ENCODE measurements at places on chromosomes 2 and 18.

- no peak for DNase-seq
These were observed 67.4 kb downstream of the SMAD2 start for GRCh38 chr18:47863041-47863440.

GRCh38 chr2:2871480-2872308 lies 505.9 kb downstream of the EIPR1 start:
- no peak for DNase-seq

- DNase-seq, result no peak
These were observed 178.1 kb downstream of the FAM210A start for GRCh38 chr18:13548106-13548819.

- no peak for DNase-seq
These were observed 143.0 kb downstream of the TANC1 start for GRCh38 chr2:159111346-159111927.

GRCh38 chr2:60068755-60069154 lies 484.7 kb downstream of the BCL11A start:
- no peak for DNase-seq

GRCh38 chr18:48325115-48325665 lies 84.0 kb downstream of the ZBTB7C start:
- DNase-seq, result no peak

DNA sequence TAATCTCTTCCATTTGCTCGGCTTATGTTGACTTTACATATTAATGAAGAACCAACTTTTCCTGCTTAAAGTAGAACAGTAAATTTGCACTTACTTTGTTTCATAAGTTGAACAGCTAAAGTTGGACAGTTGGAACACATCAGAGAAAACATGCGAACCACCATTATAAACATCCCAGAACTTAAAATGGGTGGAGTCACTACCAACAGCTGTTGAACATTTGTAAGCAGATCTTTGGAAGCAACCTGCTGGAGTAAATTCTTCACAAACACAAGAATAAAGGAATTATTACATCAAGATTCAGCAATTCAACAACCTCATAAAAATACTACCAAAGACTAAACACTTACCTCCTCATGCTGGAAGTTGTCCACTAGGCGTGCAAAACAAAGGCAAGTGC lies 96.4 kb upstream of the DNER start:
- DNase-seq, result no peak

DNA sequence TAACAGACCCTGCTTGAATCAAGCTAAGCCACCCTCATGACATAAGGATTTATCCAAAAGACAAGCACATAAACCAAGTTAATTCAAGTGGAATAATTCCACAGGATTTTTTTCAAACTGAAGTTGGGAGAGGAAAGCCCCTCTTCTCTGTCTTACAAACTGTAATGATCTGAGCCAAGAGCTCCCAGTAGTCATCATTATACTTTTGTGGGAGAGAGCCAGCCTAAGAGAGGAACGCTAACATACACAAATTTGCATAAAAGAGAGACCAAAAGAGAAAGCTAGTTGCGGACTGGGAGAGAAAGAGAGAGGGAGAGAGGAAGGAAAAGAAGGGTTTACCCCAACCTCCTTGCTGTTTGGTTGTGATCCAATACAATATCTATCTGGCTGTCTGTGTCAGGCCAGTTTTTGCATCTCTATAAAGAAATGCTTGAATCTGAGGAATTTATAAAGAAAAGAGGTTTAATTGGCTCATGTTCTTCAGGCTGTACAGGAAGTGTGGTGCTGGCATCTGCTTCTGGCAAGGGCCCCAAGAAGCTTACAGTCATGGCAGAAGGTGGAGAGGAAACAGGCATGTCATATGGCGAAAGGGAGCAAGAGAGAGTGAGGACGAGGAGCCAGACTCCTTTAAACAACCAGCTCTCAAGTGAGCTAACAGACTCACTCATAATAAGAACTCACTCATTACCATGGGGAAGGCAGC lies 20.8 kb upstream of the PUM2 start:
- no peak for DNase-seq

DNA sequence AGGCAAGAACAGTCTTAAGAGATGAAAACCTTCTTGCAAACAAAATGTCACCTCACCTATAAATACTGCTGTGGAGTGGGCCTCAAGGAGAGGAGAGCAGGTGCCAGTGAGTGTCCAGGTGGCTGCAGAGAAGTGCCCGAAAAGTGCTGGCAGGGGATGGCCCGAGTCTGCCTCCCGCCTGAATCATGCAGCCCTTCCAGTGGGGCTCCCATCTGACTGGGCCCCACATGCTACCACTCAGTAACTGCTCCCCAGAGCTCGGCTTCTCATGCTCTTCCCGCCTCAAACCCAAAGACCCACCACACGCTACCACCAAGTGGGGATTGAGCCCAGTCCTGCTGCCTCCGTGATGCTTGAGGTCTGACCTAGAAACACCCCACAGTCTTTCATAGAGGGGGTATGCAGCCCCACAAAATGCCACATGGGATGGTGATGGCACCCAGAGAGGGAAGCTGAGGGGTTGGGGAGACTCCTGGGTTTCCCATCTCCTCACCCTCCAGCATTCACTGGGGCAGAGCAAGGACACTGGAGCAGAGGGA lies 7.4 kb downstream of the HS6ST1 start:
- DNase-seq, result no peak

DNA sequence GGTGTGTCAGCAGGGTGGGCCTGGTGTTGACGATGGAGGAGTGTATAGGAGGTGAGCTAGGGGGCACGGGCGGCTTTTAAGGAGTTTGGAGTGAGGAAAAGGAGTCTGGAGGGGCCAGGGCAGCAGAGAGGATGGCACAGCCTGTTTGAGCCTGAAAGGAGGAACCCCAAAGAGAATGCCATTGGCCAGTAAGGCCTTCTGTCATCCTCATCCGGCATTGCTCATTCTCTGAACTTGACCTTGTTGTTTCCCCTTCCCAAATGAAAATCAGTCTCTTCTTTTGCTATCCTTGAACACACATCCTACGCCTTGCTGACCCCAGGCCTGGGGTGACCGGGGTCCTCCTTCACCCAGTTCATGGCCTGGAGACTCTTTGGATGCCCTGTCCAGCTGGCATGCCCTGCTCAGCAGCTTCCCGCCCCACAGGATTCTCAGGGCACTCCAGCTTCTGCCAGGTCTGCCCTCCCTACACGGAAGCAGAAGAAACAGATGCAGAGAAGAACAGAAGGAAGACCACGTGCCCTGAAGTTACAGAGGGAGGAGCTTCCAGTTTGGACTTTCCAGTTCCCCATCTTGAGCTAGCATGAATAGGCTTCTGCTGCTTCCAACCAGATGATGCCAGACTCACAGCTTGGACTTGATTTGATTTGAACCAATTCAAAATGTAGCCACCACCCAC lies 20.5 kb upstream of the KIF3C start:
- no peak for DNase-seq

DNA sequence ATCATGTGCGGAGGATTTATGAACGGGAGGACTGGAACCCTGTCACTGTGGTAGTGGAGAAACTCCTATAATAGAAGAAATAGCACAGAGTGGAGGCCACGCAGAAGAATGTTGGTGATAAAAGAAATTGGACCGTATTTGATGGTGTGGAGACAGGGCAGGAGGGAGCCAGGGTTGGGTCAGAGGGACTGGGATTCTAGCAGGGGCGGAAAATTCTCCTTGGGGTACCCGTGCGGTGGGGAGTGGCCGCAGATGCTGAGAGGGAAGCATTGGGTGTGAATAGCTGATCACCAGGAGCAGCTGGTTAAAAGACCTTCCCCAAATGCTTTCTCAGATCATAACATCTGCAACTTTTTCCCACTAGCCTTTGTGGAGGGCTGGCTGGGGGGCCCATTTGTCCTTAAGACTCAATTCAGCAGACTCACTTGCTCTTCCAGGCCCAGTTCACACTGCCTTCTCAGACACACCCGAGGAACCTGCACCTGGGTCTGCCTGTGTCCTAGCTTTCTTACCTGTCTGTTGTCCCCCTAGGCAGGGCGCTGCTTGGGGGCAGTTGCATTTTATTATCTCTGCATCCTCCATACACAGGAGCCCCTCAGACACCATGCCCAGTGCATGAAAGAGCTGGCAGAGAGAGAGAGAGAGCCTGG lies 7.1 kb downstream of the SH3BP4 start:
- no peak for DNase-seq

DNA sequence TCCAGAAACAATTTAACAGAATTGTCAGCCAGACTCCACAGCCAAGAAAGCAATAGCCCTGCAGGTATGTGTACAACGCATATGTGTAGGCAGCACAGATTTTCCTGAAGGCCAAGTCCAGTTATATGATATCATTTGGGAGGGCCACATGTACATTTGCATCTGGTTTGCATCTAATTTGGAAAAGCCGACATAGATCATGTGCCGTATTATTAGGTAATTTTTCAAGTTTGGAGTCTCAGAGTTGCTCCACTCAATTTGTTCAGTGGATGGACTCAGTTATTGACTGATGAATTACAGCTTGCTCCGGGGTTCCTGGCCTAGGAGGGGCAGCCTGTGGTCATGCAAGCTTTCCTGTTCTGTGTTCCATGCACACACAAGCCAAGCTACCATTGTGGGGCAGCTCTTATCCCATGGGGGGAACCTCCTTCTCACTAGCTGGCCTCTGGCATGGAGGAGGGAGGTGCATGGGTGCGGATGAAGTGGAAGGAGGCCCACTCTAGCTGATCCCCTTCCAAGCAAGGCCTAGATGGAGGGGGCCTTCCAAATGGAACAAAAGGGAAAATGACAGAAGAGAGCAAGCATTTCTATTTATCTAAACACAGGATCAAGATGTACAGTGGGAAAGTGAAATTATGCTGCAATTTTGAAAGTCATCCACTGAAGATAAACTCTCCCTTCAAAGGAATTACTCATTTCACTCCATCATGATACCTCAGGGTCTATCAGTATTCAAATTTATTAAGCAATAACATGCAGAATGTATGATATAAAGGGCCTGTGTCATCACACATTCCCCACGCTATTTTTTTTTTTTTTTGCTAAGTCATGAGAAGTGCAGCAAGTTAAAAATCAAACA lies 202.6 kb upstream of the SMAD2 start:
- DNase-seq, result no peak

- no peak for DNase-seq
These were observed 529.8 kb upstream of the VRK2 start for GRCh38 chr2:57516698-57517340.

DNA sequence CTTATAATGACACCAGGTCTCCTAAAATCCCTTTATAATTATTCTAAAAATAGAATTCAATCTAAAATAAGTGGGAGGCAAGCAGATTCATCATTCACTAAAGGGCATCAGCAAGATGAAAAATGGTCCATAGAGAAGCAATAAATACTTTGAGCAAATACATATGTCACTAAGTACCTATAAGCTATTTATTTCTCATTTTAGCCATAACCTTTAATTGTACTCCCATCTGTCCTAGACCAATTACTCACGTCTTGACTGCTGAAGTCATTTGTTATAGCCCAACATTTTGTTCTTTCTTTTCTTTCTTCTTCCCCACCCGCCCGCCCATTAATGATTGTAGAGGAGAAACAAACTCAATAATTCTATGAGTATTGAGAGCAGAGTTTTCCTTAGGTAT lies 105.7 kb downstream of the MAP2 start:
- DNase-seq, result no peak

- DNase-seq, result no peak
These were observed 63.3 kb upstream of the WDSUB1 start for GRCh38 chr2:159349674-159350299.

DNA sequence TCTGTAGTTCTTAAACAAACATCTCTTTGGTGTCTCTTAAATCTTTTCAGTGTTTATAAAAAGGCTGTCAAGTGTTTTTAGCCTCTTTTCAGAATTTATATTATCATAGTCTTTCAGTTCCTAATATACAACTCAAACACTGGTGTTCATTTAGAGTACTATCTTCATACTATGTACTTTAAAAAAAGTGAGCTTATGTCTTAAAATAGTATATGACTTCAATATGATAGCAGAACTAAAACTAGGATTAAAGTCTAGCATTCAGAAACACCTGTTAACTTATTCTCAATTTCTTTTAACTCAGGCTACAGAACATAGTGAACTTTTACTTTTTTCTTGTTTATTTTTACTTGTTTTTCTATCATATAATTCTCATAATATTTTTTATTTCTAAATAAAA lies 14.7 kb upstream of the IKZF2 start:
- DNase-seq, result no peak

DNA sequence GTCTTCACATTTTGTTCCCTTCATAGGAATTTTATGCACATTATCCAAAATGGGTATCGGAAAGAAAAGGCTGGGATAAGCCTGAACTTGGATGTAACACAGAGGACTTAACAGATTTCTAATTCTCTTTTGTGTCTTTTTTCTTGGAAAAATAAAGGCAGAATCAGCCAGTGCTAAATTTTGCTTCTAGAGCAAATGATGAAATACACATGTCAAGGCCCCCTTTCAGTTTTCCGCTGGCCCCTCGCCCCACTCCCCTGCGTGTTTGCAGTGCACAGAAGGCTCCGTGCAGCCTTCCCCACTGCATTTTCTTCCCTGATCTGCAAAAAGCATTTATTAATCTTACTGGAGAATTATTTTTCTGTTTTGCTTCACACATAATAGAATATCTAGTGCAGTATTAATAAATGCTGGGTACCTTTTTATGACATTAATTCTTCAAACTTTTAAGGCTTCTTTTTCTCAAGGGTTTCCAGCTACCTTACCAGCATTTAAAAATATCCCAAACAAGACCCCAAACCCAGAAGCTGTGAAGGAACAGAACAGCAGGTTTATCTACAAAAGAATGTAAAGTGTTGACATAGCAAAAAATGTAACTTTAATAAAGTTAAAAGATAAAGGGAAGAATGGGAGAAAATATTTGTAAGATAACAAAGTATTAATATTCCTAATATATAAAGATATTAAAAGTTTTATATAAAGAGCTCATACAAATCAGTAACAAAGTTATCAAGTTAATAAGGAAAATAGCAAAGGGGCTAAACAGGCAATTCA lies 81.3 kb upstream of the SPTBN1 start:
- DNase-seq, result no peak

DNA sequence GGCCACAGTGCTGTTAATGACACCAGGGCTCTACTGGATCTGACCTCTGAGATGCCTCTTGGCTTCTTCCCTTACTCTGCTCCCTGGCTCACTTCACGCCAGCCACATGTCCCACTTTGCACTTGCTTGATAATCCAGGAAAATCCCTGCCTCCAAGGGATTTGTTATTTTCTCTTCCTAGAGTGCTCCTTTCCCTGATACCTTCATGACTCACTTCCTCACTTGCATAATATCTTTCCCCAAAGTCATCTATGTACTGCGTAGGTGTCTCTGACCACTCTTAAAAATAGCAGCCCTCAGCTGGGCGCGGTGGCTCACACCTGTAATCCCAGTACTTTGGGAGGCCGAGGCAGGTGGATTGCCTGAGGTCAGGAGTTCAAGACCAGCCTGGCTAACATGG lies 572.3 kb downstream of the PLCL1 start:
- no peak for DNase-seq

All from effector CD8-positive, alpha-beta T cell (primary cell).